ENCODE measurements at places on chromosomes 7 and 10. TPM values are rescaled to one million over a fixed set of nuclear protein-coding genes. Genes with fewer than 3 reads are reported as not detected.

SFRP4 gene
- 0.57 TPM for total RNA-seq

LOXL4 gene
- total RNA-seq, result 0.19 TPM

MKX gene
- total RNA-seq, result 3.3 TPM

OR2A7 gene
- 9.7 TPM for total RNA-seq

ADAP1 gene
- total RNA-seq, result 6.0 TPM

SFTPA1 gene
- not detected for total RNA-seq

Measured in esophagus squamous epithelium (tissue), 5 donors.